Stimulated activated CD4-positive, alpha-beta T cell treated with anti-CD3 and anti-CD28 coated beads, Interleukin-1b, Interleukin-23, amount 100 ng/mL, for 4 hours (primary cell): ENCODE measurements at places on chromosomes 2 and 18.

DNA sequence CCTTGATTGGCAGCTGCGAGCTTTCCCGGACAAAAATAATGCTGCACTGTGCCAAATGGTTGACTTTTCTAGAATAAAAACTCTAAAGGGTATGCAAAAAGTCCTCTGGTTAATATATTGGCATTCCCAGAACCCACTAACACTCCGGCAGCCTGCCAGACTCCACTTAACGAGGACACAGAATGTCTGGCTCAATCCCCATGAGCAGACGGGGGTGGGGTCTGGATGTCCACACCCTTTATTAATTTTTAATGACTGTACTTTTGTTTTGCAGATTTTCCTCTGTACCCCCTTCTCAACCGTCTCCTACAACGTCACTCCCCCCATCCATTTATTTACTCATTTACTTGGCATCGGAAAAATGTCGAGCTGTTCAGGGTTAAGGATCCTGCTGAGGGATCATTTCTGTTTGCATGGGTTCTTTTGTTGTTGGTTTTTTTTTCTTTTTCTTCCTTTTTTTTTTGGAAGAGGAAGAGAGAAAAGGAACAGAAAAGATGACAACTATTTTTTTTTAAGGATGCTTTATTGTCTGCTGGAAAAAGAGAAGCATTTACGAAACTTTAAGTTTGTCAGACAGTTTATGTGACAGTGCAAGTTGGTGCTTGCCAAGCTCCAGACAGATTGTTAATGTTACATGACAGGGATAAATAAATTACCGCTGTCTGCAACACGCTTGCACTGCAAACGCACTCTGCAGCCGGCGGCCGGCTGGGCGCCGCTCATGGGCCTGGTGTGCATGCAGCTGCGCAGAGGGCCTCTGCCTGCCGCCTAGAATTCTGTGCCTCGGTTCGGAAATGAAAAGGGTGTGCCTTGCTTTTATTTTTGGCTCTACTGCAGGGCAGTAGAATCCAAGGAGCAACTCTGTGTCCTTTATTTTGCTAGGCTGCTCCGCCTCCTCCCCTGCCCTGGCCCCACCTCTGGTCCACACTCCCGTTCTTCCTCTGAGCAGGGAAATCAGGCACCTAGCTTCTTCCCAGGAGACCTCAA, 3.6 kb downstream of the LDLRAD4 start:
- DNase-seq: no peak

DNA sequence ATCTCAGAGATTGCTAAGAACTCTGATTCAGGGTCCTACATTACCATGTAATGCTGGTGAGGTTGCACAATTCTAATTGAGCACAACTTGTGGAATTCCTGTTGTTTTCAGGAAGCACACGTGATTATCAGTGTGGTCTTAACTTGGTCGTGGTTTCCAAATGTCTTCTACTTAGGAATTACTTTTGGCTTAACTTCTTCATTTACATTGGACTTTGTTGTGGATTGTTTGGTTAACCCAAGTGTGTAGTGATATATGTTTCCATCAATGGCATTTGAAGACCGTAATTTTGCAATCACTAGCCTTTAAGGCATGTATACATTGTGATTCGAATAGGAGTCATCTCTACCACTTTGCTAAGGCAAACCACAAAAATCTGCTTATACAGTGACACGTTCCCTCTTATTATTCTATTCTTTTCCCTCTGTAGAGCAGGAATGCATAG, 373.3 kb downstream of the IRS1 start:
- no peak for DNase-seq

GRCh38 chr2:150204451-150204850, 283.0 kb downstream of the RND3 start:
- no peak for DNase-seq

DNA sequence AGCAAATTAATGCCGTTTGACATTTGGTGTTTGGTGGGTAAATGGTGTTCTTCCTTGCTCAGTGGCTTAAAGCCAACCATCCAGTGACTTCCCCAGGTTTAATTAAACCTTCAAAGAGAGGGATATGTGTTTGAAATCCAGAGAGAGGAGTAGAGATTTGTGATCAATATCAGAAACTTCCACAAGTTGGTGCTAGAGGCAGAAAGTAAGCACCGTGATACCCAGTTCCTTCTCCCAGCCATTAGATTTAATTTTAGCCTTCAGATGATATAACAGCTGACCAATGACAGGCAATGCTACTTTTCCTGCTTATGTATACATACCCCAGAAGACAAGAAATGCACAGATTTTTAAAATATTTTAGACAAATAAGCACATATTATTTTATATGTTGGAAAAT, 398.5 kb downstream of the CDH2 start:
- DNase-seq: no peak

DNA sequence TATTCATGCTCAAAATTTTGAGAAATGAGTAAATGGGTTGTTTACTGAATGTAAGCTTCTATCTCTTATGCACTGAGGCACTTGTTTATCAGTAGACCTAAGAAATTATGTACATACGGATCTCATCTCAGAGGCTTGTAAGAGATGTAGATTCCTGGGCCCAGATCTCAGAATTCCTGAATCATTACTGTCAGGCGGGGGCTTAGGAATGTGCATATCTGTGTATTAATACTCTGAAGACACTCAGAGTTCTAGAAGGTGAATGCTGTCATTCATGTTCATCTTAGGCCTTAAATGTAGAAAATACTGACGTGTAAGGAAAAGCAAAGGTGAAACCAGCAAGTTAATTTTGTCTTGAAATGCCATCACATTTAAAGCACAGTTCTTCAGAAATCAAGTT, 169.6 kb downstream of the FMNL2 start:
- no peak for DNase-seq

DNA sequence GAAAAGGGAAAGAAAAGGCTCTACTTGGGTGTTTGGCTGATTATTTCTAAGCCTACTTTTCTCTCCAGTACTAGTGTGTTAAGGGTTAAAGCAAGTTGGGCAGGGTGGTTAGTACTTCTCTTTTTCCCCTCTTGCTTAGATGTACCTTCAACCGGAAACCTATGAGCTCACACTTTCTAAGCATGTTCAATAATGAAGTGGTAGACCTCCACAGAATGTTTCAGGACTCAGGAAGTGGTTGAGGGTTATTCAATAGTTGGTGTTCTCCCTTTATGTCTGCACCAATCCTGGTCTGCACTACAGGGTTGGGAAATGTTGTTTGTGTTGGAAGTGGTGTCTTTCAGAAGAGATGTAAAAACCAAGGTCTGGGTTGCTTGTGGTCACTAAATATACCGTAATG, 137.1 kb downstream of the ZEB2 start:
- DNase-seq: no peak

DNA sequence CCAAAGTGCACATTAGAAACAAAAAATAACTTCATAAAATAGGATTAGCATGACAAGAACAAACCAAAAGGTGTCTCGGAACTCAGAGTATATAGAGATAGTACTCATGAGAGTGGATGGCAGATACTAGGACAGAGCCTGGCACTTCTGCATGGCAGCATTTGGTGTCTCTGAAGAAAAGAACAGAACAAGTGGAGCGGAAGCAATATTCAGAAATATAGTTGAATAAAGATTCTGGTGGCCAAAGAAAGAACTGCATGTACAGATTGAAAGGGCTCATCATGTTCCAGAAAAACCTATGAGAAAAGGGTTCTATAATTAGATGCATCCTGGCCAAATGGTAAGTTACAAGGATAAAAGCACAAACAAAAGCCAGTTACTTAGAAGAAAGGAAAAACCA, 90.9 kb downstream of the CCDC138 start:
- no peak for DNase-seq
